ENCODE measurements at places on chromosomes 3 and 15.
A peak's percentile ranks its signal among the peaks of the same experiment; 100 is the strongest.

DNA sequence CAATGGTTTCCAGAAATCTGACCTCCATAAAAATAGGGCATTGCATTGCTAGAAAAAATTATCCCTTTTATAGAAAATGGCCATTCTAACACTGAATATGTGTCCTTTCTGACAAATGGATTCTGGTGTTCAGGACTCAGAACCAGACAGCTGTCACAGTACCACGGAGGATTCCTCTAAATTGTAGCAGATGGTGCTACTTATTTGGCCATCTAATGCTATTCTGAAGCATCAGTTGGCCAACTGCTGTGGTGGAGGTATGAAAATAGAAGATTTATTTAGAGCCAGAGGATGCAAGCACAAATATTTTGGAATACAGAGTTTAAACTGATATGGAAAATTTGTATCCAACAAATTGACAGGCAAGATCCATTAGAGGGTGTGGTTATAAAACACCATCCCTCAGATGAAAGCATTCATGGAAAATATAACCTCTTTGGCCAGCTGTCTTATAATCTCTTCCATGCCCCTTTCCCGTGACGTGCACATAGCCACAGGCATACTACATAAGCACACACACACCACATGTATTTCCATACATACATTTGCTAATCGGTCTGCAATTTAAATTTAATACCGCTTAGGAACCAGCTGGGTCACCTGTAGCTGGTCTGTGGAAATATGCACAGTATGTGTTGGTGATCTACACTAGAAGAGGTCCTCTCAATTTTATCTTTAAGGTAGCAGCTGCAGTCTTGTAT lies 302.7 kb upstream of the KCNMB2 start:
- no peak for DNase-seq

GRCh38 chr3:111864821-111865656 lies 6.0 kb downstream of the PHLDB2 start:
- no peak for DNase-seq

- no peak for DNase-seq
These were observed 76.2 kb downstream of the IGF1R start for GRCh38 chr15:98724494-98724893.

DNA sequence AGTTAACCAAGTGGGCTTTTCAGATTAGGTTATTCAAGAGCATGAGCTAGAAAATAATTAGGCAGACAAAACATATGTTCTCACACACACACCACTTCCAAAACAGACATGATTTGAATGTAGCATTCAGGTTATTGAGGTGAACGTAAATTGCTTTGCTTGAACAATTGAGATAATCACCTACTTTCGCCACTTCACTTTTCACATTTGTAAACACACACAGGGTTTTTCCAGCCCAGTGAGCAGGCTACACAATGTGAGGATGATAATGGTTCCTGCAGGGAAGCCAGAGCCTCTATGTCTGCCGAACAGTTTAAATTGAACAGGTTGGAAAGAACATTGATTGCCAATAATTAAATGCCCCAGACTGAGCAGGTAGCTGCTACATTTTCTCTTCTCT lies 560.8 kb downstream of the OCA2 start:
- no peak for DNase-seq

DNA sequence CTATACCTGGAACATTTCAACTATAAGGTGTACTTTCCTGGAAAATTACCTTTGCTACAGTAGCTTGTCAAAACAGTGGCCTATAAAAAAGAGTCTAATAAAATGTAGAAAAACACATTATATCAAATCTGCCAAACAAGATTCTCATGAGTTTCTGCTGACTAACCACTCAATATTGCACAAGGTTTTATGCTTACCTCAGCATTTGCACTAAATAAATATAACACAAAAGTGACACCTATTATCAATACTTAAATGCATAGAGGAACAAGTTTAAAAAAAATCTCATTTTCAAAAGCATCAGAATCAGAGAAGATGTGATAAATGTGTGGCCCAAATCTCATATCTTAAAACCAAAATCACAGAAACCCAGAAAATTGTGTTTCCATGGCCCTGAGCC lies 281.4 kb downstream of the RSL24D1 start:
- no peak for DNase-seq

- DNase-seq: no peak
These were observed 435.6 kb downstream of the ROBO2 start for GRCh38 chr3:77475507-77475906.

DNA sequence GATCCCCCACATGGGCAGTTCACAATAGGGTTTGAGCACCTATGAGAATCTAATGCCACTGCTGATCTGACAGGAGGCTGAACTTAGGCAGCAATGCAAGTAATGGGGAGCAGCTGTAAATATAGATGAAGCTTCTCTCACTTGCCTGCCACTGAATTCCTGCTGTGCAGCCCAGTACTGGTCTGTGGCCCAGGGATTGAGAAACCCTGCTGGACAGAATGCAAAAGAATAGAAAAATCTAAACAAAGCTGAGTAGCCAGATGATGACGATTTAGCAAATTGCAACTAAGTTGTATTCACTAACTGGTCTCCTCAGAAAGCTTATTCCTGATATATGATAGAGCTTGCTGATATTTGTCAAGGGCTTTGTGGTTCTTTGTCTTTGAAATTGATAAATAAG lies 34.3 kb upstream of the APH1B start:
- no peak for DNase-seq

- no peak for DNase-seq
These were observed 450.7 kb downstream of the NSUN3 start for GRCh38 chr3:94513600-94513999.

DNA sequence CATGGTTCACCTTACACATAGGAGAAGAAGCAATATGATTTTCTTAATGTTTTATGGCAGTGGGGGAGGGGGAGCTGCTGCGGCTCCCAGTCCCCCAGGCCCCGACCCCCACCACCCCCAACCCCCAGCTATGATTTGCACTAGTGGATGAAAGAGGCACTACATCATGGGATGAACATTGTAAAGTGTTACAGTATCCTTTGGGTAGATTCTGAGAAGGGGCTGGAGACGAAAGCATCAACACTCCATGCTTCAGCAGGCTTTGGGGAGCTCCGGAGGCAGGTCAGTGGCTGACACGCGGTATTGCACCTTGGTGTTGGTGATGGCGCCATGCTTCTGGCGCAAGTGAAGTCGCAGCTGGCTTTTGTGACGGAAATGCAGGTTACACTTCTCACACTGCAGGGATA lies 19.9 kb upstream of the RTP2 start:
- DNase-seq: no peak

DNA sequence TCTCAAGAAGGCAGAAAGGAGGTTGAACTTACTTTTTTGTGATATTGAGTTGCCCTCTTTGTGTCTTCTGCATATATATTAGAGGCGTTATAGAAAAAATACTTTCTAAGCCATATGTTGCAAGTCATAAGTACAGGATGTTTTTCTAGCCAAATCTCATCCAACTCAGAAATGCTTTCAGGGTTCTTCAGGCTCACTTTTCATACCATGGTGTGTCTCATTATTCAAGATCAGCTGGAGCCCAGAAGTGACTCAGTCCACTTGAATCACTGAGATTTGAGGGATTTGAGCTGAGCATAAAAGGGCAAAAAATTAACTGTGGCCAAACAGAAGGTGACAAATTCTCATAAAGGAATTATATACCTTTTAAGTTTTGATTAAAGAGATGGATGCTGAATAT lies 157.3 kb downstream of the WNT5A start:
- DNase-seq: no peak

DNA sequence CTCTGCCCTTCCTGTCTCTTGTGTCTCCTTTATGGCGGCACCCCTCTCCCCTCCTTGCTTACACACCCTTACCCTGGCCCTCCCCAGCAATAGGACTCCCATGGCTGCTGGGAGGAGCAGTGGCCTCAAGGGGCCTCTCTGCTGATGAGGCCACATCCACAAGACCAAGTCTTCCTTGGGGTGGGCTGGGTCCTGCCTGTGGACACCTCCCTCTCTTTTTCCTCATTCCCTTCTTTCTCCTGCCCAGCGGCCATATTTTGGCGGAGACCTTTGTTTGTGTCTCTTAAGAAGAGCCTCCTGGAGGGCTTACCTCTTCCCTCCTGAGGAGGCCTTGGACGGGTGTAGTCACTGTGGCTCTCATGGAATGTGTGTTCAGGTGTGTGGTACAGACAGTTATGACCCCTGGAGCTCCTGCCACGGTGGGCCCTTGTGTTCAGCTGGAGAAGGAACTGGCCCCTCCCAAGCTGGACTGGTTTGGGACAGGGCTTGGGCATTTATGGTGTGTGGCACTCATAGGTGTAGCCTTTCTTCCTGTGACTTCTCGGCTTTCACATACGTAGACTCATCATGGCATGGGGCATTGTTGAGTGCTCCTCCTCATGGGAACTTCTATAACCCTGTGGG lies 56.6 kb upstream of the APEH start:
- no peak for DNase-seq

DNA sequence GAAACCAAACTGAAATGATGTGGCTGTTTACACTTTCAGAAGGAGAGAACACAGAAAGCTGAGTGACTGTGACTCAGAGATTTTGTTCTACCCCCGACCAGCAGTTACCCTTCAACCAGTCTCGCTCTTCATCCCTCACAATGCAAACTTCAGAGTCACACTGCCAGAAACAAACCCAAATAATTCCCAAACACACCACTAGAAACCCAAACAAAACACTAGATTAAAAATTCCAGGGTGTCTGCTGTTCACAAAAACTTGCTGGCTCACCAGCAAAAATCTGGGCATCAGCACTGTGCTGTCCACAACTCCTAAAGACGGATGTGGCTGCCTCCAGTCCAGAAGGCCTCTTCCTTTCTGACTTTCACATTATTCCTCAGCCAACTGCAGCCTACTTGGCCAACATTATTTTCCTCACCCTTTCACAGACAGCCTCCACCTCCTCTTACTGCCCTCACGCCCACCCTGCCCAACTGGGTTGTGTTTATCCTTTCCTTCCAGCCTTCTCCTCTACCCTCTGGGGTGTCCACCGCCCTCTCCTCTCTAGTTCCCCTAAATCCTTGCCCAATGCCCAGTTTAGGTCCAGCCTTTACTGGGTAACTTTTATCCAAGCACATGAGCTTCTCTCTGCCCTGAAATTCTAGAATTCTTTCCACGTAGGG lies 71.4 kb downstream of the MECOM start:
- no peak for DNase-seq

DNA sequence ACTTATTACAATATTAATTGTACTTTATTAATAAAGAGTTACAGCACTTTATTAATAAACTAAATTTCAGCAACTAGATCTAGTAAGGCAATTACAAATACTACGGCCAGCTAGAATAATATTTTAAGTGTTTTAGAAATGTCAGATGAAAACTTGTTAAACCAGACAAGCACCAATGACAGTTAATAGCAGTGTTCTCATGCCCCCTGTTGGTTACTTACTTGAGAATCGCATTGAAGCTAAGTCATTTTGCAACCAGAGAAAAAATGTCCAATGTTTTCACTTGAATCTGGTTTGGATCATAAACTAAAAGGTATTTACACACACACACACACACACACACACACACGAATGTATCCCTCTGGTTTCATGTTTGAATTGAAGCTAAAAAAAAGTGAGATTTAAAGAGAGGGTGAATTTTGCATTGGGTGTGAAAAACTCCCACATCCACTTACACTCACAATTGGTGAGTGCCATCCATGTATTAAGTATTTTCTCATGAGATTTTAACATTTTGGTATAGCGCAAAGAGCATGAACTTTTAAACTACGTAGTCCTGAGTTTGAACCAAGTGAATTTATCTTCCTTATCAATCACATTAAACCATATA lies 347.7 kb downstream of the ZBBX start:
- DNase-seq: no peak

GRCh38 chr15:57327985-57328471 lies 48.3 kb upstream of the CGNL1 start:
- no peak for DNase-seq

- peak; percentile 37 for DNase-seq
These were observed 55.9 kb downstream of the PDIA5 start for GRCh38 chr3:123122525-123123315.

DNA sequence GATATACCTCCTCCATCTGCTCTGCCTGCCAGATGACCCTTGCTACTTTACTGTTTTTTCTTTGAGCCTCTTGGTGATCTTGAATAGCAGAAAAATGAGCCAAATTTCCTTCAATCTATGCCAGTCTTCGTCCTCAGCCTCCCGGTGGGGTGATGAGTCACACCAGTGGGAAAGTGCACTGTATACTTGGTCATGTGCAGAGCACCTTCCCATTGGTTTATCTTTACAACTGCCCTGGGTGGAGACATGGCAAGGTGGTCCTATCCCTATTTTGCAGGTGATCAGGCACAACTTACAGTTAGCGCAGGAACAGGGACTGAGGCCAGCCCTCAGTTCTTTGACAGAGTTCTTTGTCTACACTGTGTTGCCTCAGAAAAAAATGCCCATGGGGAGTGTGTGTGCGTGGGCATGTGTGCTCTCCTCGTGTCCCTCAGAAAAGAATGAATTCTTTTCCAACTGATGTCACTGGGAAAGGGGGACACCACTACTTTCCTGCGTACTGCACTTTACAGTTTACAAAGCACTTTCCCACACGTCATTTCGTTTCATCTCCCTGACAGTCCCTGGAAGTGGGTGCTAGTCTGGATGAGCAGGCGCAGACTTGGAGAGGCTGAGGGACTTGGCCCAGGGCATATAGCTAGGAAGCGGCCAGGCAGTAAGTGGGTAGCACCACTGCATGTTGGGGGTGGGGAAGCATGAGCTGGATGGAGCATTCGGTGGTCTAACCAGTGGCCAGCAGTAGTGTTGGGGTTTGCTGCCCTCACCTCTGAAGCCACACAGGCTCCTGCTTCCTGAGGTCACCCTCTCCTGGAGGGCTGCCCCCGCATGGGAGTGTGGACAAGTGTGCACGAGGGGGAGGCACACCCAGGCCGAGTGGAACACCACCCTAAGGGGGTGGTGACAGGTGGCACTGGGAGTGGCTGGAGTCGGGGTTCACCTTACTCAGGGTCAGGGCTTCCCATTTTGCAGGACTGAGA lies 24.1 kb downstream of the SMAD3 start:
- DNase-seq: no peak

- DNase-seq: peak; percentile 48
These were observed 47.0 kb upstream of the RBP1 start for GRCh38 chr3:139586420-139587017.

DNA sequence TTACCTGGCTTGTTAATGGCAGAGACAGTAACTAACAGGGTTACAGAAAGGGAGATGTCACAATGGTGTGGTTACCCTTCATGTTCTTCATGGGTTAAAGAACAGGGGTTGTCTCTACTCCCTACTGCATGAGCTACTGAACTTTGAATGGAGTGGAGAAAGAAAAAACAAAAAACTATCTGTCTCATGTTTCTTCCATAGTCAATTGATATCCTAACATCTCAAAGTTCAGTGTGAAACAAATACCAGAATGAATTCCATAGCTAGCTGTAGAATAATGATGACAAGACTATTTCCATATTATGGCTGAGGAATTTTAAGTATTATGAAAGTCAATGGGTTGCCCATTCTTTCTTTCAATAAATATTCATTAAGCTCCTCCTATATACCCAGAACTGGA lies 161.3 kb upstream of the LPP start:
- DNase-seq: no peak

Data from GM13977 (cell line).